ENCODE measurements at places on chromosomes 7 and 10. TPM values are rescaled to one million over a fixed set of nuclear protein-coding genes. Genes with fewer than 3 reads are reported as not detected.

- no peak for DNase-seq
Observed at GRCh38 chr7:106795084-106795876, 69.8 kb upstream of the PIK3CG start.

DNA sequence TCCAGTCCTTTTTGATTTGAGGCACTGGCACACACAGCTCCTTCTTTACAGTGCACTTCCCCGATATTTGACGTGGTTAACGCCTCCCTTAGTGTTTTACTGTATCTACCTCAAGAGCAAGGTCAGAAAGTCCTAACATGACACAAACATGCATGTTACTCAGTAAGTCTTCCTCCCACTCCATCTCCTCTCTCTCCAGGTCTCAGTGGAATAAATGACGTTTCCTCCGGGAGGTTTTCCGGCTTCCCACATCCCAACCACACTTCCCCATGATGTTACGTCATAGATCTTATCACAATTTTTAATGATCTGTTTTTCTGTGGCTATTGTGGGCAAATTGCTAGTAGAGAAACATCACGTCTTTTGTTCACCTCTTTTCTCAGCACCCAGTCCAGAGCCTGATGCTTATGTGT is 165.7 kb downstream of the PTPN20 start:
- no peak for DNase-seq

Gene FGFBP3
- 1.2 TPM for total RNA-seq

Gene CDC14C
- not detected for total RNA-seq

DNA sequence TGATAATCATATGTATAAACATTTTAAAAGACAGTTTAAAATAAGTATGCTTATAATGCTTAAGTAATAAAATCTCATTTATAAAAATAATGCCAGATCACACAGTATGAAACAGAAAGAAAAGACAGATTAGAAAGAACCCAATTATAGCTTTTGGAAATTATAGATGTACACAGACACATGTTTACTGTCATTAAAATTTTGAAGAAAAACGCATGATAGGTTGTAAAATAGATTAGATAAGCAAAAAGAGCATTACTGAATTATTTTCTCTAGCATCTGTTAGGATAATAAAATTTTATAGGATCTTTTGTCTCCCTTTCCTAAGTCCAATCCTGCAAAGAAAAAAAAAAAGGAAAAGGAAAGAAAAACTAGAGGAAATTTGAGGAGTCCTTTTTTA is 1107.3 kb upstream of the LRRN3 start:
- no peak for DNase-seq
